COR-L47 (cell line): ENCODE measurements at places on chromosomes 7 and 10.
A peak's percentile ranks its signal among the peaks of the same experiment; 100 is the strongest.

DNA sequence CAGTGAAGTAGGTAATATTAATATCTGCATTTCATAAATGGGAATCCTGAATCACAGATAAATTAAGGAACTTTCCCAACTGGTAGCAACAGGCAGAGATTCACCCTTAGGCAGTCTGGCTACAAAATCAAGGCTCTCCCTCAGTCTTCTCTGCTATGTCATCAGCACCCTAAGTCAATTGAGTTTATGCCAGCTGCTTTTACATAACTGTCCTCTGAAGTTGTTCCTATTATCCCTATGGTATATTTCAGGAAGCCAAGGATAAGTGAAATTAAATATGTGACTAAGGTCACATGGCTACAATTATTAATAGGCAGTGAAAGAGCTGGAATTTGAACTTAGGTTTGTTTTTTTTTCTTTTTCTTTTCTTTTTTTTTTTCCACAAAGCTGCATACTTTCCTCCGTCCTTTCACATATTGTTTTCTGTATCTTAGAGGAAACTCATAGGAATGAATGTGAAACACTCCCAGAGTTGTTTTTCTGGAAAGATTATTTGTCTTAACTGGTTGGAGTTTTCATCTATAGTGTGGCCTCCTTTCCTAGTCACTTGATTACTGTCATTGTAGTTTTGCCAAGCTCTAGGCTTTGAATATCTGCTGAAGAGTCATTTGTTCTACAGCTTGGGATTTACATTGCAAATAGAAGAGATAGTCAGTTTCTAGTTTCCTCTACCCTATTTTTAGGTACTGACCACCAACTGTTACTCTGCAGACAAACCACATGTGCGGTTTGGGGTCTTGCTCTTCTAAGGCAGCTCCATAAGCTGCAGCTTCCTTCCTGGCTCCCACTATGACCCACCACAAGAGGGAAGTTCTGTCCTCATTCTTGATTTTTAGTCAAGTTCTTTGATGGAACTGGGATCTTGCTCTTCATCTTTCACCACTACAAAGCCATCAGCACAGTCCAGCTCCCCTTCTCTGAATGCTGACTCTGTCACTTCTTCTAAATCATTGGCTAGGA lies 338.0 kb upstream of the KIAA1217 start:
- no peak for DNase-seq

DNA sequence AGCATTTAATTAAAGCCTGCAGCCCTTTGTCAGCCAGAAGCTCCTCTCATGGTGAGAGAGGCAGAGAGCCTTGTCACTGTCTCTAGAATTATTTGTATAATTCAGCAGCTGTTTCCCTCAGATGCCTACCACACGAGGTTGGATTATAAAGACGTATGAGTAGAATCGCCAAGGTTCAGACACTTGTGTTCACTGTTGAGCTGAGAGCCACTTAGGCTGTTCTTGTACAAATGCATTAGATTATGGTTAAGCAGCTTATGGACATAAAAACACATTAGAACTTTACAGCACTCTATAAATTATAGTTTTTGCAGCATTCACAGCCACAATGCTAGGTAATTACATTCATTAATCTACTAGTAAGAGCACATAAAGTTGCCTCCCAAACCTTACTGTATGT lies 282.6 kb downstream of the AUTS2 start:
- DNase-seq, result peak; percentile 54

GRCh38 chr10:21572578-21572977 lies 38.5 kb downstream of the MLLT10 start:
- DNase-seq, result no peak

DNA sequence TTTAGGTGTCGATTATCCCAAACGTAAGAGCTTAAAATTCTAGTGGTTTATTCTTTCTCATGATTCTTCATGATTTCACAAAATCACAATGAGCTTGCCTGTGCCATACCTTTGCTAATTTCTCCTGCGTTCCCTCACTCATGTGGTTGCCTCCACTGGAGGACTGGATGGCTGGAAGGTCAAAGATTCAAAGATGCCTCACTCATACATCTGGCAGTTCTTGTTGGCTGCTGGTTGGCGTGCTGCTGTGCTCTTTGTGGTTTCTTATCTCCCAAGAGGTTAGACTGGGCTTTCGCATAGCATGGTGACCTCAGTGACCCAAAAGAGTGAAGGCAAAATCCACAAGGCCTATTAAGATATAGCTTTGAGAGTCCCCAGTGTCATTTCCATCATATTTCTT lies 877.6 kb upstream of the AUTS2 start:
- DNase-seq, result no peak

GRCh38 chr10:88721392-88721791 lies 15.3 kb downstream of the LIPK start:
- DNase-seq, result no peak

- DNase-seq, result no peak
Measured at GRCh38 chr7:71604818-71605414, 473.0 kb downstream of the GALNT17 start.

GRCh38 chr10:20674926-20675325 lies 222.2 kb downstream of the NEBL start:
- DNase-seq, result no peak

DNA sequence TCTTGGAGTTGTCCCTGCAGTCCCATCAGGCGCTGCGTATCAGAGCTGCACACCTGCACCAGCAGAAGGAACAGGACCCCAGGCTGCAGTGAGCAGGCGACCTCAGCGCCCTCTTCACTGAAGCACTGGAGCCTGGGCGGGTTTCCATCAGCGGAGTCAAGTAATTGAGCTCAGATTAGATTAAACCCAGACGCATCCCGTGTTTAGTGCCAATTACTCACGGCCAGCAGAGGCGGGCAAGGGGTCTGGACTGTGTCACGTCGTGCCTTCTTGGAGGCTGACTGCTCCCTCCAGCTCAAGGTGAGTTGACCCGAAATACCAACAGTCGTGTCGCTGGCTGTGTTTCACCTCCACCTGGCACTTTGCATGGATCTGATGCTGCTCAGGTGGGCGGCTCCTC lies 123.6 kb downstream of the CXCL12 start:
- no peak for DNase-seq

GRCh38 chr10:131180740-131181415 lies 130.6 kb downstream of the TCERG1L start:
- DNase-seq, result no peak

- DNase-seq, result no peak
Measured at GRCh38 chr7:157318015-157318706, 18.6 kb upstream of the DNAJB6 start.

GRCh38 chr7:47503281-47503680 lies 78.6 kb downstream of the TNS3 start:
- DNase-seq, result no peak

- DNase-seq, result no peak
Measured at GRCh38 chr7:102093599-102094315, 192.9 kb upstream of the SH2B2 start.

DNA sequence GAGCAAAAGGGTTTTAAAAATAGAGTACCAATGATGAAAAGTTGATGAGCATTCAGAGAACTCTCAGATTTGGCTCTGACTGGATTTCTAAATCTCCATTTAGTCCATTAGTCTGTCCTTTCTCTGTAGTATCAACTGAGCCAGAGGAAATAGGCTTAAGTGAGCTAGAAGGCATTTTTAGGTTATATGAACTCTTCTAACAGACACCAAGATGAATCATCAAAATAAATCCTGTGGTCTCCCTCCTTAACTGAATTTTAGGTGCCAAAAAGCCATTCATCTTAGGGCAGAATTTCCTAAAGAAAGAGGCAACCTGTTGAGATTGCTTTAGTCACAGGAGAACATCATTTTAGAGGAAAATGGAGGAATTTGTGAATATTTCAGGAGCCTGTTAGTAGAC lies 305.1 kb downstream of the AUTS2 start:
- no peak for DNase-seq

GRCh38 chr7:130822642-130823041 lies 88.6 kb upstream of the KLF14 start:
- DNase-seq, result no peak

DNA sequence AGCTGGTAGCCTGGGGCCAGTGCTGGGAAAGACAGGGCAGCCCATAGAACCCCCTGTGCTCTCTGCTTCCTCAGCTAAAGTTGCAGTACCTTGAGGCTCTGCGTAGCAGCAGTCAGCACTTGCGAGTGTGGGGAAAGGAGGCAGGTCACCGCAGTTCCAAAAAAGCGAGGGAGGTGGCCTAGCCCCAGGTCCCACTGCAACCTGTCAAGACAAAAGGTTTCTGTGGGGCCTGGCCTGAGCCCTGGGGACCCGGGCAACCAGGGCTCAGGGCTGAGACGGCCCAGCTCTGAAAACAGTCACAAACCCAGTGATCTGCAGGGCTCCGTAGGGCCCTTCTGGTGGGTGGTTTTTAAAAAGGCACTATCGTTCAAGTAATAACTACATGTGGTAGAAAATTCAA lies 19.5 kb downstream of the RRP12 start:
- DNase-seq, result no peak

- DNase-seq, result no peak
Measured at GRCh38 chr7:148543302-148543701, 47.3 kb upstream of the C7orf33 start.

- peak; percentile 82 for DNase-seq
Measured at GRCh38 chr7:137760111-137760510, 86.7 kb downstream of the DGKI start.

- no peak for DNase-seq
Measured at GRCh38 chr10:44697116-44697515, 214.0 kb upstream of the TMEM72 start.

DNA sequence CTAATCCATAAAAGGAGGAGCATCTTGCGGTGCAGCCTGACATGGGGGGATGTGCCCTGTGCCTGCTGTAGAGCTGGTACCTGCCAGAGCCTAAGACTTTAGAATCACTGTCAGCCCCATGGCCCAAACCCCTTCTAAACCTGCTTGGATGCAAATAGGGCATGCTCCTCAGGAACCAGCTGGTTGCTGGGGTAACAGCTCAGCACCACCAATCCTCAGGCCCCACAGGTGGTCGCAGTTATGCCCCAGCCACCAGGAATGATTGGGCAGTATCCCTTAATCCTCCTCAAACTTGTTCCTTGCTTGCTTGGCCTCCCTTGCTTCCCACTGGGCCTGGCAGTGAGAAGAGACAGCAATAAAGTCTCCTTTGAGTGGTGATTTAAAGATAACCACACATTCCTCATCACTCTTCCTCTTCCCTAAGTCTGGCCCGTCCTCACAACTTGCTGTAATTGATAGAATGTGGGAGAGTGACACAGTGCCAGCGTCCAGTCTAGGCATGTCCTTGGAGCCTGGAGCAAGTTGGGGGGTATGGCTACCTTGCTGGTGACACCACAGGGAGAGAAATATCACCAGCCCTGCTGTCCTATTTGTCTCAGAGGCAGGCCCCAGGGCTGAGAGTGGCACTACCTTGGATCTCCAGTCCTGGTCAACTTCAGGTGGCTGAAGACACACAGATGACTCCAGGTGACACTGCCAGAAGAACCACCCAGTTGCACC lies 43.0 kb downstream of the VSTM4 start:
- no peak for DNase-seq

GRCh38 chr7:27111042-27111750 lies 8.7 kb upstream of the HOXA2 start:
- DNase-seq, result no peak

GRCh38 chr7:27808626-27809025 lies 68.7 kb downstream of the TAX1BP1 start:
- no peak for DNase-seq

- DNase-seq, result no peak
Measured at GRCh38 chr10:118508863-118509262, 86.6 kb downstream of the PRLHR start.

DNA sequence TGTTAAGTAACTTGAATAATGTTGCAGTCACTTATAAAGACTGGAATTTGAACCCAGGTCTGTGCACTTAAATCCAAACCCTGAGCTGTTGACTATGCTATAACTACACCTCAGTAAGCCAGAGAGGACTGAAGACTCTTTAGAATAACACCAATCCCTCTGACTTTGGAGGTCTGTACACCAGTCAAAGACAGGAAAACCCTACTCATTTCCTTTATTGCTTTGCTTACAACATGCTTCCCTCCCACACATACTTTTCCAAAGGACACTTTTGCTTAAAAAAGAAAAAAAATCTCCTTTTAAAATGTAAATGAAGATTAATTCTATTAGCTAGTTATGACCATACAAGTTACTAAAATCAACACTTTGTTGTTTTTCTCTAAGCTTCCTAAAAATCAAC lies 184.7 kb upstream of the KCTD7 start:
- DNase-seq, result no peak

DNA sequence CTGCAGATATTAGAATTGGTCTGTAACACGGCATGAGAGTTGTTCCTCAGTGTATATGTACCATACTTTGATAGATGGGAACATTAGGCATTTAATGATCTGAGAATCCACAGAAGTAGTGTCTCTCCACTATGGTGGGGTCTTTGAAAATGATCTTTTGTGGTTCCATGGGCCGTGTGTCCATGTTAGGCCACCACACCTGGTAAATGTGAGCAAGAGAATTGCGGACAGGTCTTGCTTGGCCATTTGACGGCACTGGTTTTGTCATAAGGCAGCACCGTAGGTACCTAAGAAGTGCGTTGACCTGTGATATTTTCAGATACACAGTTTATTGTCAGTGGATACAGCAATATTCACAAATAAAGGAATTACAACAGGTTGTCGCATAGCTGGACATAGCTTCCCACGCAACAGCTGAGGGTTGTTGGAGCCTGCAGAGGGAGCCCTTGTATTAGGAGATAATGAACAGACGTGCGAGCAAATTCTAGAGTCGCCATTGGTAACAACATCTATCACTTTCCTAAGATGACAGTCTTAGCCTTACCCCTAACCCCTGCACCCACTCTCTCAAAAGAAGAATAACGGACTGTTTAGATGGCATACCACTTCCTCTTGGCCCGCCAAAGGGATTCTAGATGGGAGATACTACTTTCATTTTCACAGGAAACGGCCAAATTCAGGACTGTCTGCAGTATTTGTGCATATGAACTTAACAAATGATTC lies 111.4 kb downstream of the COL28A1 start:
- peak; percentile 75 for DNase-seq

GRCh38 chr10:12025591-12025990 lies 17.0 kb downstream of the UPF2 start:
- no peak for DNase-seq

DNA sequence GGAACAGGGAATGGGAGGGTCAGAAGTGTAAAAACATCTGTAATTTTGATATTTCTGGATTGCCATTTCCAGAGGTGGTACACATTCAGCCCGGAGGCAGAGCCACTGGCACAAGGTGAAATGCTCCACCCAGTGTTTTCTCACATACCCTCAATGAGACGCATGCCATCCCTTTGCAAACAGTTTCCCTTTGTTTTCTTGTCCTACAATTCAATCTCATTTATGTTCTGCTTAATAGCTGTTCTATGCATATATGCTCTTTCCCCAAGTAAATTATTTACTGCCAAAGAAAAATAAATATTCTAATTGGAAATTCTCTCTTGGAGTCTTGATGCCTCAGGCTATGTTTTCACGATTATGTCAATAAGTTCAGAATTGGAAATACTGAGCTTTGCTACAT lies 369.7 kb upstream of the AKR1E2 start:
- DNase-seq, result no peak
